ENCODE measurements at places on chromosomes 13 and 19.

GRCh38 chr13:38590230-38590629 lies 96.6 kb upstream of the FREM2 start:
- no peak for DNase-seq

DNA sequence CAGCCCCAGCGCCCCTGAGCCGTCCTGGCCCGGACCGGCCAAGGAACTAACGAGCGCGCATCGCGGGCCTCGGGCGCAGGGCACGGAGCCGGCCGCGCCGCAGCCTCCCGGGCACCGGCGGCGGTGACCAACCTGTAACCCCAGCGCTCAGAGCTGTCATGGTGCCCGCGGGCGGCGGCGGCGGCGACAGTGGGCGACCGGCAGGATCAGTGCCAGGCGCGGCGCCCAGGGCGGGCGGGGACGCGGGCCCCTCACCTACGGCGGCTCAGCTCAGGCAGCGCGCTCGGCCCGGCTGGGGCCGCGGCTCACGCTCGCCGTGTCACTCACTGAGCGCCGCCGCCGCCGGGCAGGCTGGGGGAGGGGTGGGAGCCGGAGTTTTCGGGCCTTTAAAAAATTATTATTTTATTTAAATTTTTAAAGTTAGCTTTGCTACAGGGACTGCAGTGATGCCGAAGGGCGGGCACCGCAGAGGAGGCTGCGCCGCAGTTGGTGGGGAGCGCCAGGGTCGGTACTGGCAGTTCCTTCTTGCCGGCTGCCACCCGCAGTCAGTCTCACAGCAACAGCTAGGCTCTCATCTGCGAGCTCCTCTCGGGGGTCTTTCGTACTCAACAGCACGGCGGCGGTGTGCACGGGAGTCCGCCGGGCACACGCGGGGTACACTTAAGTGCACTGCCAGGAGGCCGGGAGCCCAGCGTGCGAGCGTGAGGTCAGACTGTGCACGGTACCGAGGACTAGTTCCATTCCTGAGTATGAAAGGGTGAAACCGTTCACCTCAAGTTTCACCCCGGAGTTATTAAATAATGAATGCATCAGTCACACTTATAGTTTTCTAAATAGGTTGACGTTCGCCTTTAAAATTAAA lies at the start of gene NALCN:
Gene NALCN (minus strand): TSS at position 328 of the 862 bp plus-strand sequence. CDS start 17,382 bp downstream, outside the sequence.
- DNase-seq: peak; percentile 27

DNA sequence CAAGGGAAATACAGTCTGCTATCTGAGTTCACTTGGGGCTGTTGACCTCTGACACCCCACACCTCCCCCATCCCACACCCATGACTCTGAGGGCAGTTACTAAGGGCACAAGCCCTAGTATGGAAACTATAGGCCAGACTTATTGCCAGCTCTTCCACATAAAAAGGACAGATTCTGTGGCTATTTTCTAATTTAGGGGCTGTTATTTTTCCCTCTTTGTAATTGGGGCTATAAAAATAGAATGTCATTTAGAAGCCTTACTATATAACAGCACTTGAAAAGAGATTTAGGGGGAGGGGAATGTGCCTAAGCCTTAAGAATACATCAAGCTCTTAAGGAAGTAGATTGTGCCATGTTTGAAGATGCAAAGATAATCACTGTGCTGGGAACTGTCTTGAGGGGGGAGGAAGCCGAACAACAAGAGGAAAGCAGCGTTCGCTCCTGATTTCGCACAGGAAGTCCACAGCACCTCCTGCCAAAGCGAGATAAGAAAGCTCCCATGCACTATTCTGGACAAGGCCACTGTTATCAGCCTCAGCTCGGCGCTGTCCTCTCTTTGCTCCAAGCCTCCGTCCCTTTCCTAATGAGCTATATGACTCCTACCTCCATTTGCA lies 86.6 kb downstream of the FLT1 start:
- peak; percentile 80 for DNase-seq

DNA sequence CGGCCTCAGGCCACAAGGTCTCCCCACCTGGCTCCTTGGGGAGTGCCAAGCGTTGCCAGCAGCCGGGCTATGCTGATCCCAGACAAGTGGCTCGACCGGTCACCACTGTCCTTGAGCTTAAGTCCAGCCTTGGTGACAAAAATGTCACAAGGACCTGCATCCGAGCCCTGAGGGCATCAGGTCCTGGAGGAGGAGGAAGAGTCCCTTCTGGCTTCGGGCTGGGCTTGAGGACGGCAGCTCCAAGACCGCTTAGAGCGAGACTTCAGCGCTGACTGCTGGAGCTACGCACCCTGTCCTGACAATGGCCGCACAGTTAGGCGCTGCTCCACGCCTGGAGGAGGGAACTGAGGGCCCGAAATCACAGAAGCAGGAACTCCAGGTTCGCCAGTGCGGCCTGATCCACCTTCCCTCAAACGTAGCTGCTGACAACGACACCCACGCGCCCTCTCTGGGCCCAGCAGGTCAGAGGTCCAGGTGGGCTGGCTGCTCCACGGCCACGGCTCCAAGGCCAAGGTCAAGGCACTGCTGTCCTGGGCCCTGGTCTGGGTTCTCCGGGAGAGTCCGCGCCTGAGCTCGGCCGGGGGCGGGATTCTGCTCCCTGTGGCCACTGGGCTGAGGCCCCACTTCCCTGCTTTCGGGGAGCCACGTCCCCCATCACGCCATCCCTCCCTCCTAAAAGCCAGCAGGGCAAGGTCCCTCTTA lies 7.0 kb downstream of the SBNO2 start:
- DNase-seq: no peak

- DNase-seq: peak; percentile 60
Measured at GRCh38 chr19:56110515-56111448, 10.3 kb downstream of the ZNF787 start.
